ENCODE measurements at places on chromosomes 1 and 21.

DNA sequence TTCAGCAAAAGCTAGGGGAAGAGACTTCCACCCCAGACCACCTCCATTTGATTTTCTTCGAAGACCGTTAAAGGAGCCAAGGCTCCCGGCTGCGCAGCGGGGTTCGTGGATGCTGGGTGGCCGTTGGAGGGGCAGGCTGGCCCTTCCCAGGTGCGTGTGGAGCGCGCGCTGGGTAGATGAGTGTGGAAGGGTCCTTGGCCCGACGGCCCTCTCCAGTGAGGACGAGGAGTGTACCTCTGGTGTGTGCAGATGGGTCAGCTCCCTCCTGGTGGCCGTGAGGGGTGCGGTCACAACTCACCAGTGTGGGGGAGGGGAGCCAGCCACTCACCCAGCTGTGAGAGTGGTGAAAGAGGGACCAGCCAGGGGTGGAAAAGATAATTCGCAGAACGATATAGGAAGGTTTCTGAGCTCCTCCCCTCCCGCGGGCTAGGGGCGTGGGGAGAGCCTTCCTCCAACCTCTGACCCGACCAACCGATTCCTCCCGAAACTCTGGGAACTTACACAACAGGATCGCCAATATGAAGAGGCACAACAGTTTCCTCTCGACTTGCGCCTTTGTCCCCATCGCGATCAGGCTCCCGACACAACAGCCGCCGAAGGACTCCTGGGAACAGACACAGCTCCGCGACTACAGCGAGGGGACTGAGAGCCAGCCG, at the start of gene F11R:
Gene F11R, minus strand, starts transcription at position 644 of the 656 bp plus-strand sequence. Its CDS starts 79 bp downstream, at position 565.
- no peak for DNase-seq

DNA sequence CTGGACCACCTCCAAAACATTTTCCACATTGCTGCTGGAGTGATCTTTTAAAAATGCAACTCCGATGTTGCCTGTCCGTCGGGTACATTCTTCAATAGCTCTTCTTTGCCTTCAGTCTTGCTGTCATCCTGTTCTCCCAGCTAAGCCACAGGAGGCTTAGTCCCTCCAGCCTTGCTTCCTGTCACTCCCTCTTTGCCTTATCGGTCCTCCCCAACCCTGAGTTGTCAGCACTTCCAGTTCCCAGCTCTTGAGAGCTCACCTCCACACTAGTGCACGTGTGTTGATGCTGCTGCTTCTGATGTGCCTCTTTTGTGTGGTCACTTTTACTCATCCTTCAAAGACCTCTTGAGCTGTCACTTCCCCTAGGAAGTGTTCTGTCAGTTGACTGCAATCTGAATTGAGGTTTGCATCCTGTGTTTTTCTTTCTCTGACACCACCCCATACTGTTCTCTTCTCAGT, 15.3 kb downstream of the UCK2 start:
- no peak for DNase-seq

- no peak for DNase-seq
Measured at GRCh38 chr1:197595304-197595904, 179.9 kb downstream of the DENND1B start.

DNA sequence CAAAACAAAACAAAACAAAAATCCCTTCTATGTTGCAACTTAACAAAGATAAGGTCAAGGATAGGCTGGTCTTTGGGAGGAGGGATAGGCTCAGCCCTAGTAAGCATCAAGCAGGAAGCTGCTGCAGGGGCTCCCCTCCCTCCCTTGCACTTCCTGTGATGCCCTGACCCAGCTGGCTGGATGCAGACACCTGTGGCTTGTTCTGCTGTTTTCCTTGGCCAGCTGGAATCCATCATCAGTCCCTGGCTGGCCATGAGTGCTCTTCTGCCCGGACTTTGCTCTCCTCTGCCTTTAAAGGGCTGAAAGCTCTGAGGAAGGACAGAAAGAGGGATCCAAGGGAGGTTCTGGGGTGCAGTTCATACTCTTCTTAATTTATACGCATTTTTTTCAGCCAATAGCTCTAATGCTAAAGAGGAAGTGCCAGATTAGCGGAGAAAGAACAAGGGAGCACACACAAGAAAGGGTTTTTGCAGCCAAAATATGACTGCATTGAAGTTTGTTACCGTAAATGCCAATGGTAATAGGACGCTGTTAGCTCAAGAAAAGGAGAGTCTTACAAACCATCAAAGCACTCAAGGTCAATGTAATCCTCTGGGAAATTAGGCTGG, 19.9 kb upstream of the UBE2U start:
- no peak for DNase-seq

- no peak for DNase-seq
Measured at GRCh38 chr1:186418503-186418902, 42.4 kb downstream of the PDC start.

DNA sequence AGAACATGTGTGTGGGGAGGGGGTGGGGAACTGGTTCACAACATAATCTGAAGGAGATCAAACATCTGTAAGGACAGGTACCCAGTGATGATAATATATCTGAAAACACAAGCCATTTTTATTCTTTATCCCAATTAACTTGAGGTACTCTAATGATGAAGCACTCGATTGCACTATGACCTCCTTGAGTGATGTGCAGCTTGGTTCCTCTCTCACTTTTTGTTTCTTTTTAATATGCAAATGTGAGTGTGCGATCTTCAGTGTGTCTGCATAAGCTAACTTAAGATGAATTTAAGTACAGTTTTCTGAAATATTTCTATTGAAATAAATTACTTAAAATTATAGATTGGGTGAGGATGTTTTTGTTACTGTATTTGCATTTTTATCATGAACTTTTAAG, 50.6 kb upstream of the ANGPTL1 start:
- no peak for DNase-seq

DNA sequence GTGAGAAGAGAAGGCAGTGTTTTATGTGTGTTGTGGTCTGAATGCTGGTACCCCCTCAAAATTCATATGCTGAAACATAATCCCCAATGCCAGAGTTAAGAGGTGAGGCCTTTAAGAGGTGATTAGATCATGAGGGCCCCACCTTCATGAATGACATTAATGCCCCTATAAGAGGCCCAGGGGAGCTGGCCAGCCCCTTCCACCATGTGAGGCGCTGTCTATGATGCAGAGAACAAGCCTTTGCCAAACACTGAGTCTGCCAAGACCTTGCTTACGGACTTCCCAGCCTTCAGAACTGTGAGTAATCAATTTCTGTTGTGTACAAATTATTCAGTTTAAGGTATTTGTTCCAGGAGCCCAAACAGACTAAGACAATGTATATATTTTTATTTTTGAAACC, 20.2 kb downstream of the CAPZB start:
- DNase-seq, result no peak

- DNase-seq, result no peak
Measured at GRCh38 chr21:28615276-28615675, 377.4 kb downstream of the LTN1 start.

- DNase-seq, result no peak
Measured at GRCh38 chr1:2552189-2552588, 4.0 kb upstream of the TNFRSF14 start.

DNA sequence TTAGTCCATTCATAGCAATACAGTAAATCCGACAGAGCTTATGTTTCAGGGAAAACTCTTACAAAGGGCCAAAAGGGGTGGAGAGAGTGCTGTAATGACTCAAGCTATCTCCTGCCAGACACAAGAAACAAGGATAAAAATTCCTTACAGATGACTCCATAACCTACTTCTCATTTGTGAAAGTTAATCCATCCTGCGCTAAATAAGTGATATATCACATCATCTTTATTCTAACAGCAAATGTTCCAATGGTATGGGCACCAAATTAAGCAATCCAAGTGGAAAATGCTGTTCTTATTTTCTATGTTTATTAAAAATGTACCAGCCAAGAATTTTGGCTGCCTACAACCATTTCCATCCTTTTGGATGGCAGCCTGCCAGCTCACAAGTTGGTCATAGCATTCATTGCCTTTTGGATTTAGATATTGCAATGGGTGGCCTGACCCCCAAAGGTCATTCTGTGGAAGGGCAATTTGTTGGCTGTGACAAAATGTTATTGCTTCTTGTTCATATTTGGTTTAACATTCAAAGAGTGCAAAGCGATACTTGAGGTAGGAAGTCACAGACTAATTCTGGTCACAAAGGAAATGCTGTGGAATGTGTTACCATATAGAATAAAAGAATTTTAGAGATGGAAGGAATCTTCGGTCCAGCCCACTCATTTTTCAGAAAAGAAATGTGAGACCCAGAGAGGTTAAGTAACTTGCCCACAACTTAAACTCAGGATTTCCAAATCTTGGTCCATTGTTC, 2.8 kb upstream of the ENAH start:
- DNase-seq, result no peak

DNA sequence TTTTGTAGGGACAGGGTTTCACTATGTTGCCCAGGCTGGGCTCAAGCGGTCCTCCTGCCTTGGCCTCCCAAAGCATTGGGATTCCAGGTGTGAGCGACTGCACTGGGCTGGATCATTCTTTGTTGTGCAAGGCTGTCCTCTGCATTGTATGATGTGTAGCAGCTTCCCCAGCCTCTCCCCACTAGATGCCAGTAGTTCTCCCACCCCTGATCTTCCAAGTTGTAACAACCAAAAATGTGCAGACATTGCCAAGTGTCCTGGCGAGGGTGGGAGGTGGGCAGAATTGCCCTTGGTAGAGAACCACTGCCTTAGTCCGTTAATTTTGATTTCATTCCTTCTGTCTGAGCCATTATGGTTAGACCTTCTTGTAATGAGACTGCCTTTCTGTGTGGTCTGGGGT, 7.2 kb downstream of the GALNT2 start:
- DNase-seq, result no peak

GRCh38 chr1:42173961-42174735, 9.6 kb upstream of the GUCA2A start:
- DNase-seq, result no peak

DNA sequence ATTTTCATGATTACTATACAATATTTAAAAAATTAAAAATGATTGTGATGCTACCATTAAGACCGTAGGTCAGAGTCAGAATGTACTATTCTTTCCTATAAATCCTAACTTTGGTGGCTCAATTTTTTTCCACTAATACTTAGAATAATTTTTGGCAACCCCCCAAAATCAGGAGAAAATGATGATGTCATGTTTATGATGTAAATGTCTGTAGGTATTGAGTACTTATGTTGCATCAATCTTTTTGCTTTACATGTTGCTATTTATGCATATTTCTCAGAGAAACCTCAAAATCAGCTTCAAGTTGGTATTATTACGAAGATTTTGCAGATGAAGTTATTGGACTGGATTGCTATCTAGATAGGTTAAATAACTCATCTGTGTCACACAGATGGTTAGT, 371.2 kb downstream of the ADGRL2 start:
- DNase-seq, result no peak

DNA sequence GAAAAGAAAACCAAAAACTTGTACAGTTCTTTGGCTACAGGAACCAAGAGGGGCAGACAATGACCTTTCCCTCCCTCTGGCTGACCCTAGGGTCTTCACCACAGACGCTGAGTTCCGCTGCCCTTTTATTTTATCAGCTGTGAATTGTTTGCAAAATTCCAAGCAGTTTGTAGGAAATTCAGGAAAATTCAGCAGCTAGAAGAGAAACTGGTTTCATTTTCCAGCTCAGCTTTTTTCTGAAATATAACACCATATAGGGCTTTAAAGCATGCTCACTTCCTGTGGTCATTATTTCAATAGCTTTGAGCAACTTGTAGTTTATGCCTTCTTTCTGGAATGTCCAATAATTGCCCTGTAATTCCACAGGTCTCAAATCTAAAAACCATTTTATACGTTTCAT, 5.5 kb upstream of the PIK3R3 start:
- no peak for DNase-seq

DNA sequence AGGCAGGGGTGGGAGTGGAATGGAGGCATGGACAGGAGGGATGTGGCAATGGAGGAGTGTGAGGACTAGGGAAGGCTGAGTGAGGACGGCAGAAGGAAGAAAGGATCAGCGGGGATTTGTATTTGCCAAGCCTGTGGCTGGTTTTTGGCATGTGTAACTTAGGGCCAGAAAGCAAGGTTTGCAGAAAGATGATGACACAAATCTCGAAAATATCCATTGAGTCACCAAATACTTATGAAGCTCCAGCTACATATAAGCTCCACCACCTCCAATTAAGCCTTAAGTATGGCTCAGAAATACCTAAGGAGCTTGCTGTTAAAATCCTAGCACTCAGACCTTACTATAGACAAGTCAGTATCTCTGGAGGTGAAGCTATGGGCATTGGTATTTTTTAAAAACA, 90.1 kb downstream of the OMA1 start:
- DNase-seq, result no peak

- DNase-seq, result no peak
Measured at GRCh38 chr21:41612674-41613532, 104.9 kb upstream of the TMPRSS2 start.

- DNase-seq, result no peak
Measured at GRCh38 chr21:29523646-29524045, 224.9 kb downstream of the BACH1 start.

DNA sequence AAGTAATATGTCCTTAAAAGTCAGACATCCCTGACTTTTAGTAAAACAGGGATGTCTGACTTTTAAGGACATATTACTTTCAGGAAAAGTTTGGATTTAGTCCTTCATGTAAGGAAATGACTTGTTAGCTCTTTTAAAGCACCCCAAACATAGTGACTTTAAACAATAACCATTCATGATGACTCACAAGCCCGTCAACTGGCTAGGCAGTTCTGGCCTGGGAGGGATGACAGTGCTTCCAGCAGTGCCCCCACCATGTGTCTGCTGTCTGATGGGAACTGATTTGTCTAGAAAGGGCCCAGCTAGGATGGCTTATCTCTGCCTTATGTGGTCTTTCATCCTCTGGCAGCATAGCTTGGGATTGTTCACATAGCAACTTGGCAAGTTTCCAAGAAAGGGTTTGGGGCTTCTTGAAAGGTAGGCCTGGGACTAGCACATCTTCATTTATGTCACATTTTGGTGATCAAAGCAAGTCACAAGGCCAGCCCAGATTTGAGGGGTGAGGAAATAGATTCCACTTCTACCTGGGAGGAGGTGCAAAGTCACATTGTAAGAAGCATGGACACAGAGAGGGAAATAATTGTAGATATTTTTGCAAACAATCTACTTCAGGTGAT, 143.5 kb downstream of the C1orf94 start:
- no peak for DNase-seq

- no peak for DNase-seq
Measured at GRCh38 chr1:40780678-40781607, 2.6 kb upstream of the KCNQ4 start.

GRCh38 chr1:107939256-107939655, 25.7 kb downstream of the VAV3 start:
- no peak for DNase-seq

DNA sequence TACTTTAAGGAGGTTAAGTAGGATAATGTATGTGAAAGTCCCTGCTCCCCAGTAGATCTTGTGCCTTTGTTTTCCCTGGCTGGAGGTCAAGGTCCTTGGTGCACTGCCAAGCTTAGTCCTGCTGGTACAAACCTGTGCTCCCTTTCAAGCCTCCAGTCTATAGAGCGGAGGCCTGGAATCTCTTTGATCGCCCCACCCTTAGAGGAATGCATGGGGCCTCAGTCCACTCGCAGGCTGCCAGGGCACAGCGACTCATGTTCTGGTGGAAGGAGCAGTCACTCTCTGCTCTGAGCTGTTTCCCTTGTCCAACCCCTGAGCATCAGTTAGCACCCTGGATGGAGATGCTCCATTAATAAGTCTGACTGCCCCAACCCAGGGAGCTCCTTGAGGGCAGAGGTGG, 121.8 kb downstream of the HMGB4 start:
- no peak for DNase-seq

- no peak for DNase-seq
Measured at GRCh38 chr1:165826565-165827267, 698 bp upstream of the UCK2 start.

GRCh38 chr1:100930494-100930893, 34.6 kb downstream of the SLC30A7 start:
- no peak for DNase-seq

Data from activated T-helper 1 cell treated with anti-CD3 and anti-CD28 coated beads, Interleukin-2, amount 50 U/mL, for 16 hours (primary cell).